ENCODE measurements at places on chromosomes 7 and 10.

DNA sequence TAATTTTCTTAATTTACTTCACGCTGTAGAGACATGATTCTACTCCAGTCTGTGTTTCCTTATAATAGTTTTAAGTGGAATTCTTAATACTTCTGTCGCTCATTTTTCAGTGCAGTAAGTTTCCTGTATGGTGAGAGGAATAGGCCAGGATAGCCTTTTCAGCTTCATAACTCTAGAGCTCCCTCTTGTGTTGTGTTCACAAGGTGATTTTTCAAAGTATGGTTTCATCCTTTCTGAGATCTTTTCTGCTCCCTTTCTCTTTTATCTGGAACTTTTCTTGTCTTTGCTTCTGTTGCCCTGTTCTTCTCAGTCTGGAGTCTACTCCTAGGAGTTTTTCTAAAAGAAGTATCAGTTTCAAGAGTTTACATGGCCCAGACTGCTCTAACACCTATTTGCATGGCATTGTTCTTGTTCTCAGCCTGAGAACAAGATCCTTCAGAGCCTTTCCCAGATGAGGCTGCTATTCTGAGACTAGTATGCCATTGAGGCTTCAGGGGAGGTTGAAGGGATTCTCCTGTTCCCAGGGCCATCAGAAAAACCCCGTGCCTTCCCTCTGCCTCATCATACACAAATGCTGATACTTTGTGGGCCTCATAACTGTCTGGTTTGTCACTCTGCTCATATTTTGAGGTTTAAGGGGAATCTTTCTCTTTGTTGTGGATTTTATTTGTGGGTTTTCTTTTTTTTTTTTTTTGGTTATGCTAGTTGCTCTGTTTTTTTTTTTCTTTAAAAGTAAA, 21.8 kb downstream of the NET1 start:
- peak; percentile 36 for DNase-seq

DNA sequence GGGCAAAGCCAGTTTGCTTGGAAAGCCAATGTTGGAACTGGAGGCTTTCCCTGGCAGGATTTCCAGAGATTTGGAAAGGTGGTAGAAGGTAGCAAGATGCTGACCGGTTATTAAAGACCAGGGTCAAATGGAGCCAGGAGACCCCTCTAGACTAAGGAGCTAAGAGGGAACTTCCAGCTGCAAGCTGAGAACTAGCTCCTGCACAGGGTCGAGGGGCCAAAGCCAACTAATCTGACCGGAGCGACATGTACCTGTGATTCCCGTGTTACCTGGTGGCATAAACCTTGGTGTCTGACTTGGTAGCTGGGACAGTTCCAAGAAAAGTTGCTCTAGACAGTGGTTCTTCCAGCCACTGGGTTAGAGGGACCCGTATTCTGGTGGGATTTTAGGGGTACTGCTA, 41.8 kb downstream of the SPDYE5 start:
- DNase-seq = no peak

GRCh38 chr10:102646610-102647442, 2.5 kb downstream of the TRIM8 start:
- DNase-seq = peak; percentile 54

DNA sequence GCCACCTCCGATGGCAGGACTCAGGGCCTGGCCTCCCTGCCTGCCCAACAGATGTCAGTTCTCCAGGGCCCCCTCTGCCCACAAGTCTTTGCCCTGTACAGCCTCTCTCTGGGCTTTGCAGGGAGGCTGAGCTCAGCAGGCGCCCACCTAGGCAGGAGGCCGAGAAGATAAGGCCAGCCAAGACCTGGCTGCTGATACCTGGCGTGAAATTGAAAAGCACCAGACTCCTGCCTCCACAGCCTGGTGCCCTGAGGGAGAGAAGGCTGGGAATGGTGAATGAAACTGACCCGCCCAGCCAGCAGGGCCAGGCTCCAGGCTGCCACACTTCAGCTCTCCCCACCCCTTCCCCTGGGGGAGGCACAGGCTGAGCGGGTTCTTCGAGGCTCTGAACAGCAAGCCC, 145.8 kb downstream of the CDH23 start:
- no peak for DNase-seq

DNA sequence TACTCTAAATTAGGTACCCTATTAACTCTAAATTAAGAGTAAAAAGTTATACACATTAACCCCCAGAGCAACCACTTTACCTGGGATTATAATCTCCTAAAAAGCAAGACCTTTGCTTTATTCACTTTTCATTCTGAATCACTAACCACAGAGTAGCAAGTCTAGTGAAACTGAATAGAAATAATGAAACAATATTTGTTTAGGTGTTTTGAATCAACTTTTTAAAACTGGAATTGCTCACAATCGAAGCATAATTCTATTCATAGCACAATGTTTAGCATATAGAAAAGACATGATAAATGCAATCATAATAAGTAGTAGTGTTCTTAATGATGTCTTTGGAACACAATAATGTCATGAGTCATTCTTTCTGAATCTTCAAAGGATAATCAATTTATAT, 37.0 kb upstream of the CASD1 start:
- DNase-seq = no peak

DNA sequence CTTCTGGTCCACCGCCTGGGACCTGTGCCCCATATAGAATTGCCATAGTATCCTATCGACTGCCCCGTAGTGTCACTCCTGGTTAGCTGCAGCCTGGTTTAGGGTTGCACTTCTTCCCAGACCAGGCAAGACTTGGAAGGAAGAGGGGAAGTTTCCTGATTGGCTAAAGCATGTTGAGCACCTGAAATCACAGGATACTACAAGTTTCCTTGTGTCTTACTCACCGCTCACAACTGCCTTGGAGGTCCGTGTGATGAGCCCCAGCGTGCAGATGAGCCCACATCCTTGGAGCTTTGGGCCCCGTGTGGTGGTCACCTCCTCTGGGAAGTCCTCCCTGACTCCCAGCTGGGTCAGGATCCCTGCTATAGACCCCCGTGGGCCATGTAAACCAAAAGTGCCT, 73.9 kb upstream of the GTF2I start:
- no peak for DNase-seq

- no peak for DNase-seq
These were observed 140.8 kb upstream of the NFE2L3 start for GRCh38 chr7:26011039-26011696.

- no peak for DNase-seq
These were observed 23.6 kb downstream of the C10orf71 start for GRCh38 chr10:49322371-49323170.

- no peak for DNase-seq
These were observed 190.1 kb downstream of the MLLT10 start for GRCh38 chr10:21724020-21724589.

DNA sequence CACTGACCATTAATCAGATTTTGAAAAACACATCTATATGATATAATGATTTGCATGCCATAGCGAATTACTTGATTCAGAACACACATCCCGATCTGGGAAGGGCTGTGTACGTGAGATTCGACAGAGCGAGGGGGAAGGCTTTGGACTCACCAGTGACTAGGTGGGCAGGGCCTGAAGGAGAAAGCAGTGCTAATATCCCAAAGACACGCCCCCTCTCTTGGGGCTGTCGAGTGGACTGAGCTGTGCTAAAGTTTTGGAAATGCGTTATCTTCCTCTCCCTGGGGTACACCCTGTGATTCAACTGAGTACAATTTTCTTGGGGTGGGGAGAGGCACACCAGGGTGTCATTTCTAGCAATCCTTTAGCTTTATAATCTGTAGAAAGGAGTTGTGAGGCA, 1.8 kb downstream of the LRRC17 start:
- DNase-seq = no peak

- no peak for DNase-seq
These were observed 28.1 kb downstream of the STAMBPL1 start for GRCh38 chr10:88908194-88908593.

GRCh38 chr10:132499367-132499685, 38.3 kb upstream of the INPP5A start:
- no peak for DNase-seq

DNA sequence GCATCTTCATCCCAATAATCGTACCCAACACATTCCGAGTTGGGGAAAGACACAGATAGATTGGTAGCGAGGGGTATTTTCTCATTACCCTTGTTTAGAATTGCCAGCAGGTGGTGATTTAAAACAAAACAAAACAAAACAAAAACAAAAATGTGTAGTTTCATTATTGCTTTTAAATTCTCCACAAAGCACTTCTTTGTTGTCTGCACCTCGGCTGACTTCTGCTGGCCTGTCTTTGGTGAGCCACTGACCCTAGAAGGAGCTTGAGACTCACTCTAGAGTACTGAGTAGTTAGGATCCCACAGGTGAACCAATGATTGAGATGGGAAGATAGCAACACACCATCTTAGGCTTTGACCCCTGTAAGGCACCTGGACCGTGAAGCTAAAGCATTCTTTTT, 105.4 kb upstream of the BET1 start:
- DNase-seq = no peak

GRCh38 chr10:63221950-63222349, 88.8 kb downstream of the NRBF2 start:
- DNase-seq = no peak

GRCh38 chr7:14836571-14837189, 65.9 kb downstream of the DGKB start:
- peak; percentile 69 for DNase-seq

GRCh38 chr7:157406971-157407370, 70.2 kb downstream of the DNAJB6 start:
- DNase-seq = no peak

- no peak for DNase-seq
These were observed 231.2 kb downstream of the PTPRN2 start for GRCh38 chr7:158356454-158356853.

- DNase-seq = peak; percentile 39
These were observed 231.1 kb downstream of the ARHGAP12 start for GRCh38 chr10:31697271-31698180.

- no peak for DNase-seq
These were observed 1.3 kb downstream of the CLIP2 start for GRCh38 chr7:74290553-74290950.

DNA sequence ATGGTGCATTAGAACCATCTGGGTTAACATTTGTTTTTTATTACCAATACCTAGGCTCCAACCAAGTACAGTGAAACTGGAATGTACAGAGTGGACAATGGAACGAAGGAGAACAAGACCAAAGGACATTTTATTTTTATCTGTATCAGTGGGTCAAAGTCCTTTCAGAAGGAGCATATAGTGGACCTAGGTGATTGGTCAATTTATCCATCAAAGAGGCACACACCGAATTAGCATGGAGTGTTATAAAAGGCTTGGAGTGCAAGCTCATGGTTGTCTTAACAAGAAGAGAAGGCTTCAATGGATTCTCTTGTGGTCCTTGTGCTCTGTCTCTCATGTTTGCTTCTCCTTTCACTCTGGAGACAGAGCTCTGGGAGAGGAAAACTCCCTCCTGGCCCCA, at the start of gene CYP2C9:
Gene CYP2C9 (plus strand): TSS at position 276 of the 400 bp plus-strand sequence. CDS start 25 bp downstream, at position 301.
- no peak for DNase-seq

- DNase-seq = no peak
These were observed 293.2 kb upstream of the SEMA3D start for GRCh38 chr7:85479918-85480643.

GRCh38 chr10:67975871-67976270, 91.4 kb downstream of the SIRT1 start:
- no peak for DNase-seq

DNA sequence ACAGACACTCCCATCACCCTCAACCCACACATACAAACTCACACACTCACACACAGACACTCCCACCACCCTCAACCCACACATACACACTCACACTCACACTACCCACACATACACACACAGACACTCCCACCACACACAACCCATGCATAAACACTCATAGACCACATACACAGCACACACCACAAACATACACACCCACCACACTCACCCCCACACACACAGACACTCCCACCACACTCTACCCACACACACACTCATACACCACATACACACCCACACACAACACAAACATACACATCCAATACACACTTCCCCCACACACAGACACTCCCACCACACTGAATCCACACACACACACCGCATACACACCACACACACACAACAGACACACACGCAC, 521.2 kb downstream of the TCERG1L start:
- no peak for DNase-seq

DNA sequence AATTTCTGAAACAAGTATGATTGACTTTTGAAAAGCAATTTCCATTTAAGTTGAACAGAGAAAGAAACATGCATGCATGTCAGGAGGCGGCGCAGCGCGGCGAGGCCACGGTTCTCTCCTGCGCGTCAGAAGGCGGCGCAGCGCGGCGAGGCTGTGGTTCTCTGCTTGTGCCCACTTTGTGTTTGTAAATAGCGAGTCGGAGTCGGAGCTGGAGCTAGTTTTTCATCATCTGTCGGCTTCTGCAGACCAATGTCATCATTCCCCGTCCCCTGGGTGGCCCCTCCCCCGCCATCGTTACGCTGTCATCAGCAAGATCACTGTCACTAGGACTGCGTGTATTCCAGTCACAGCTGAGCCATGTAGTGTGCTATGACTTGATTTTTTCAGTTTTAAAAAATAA, 49.2 kb downstream of the INPP5A start:
- no peak for DNase-seq

- no peak for DNase-seq
These were observed 160.3 kb downstream of the SNX10 start for GRCh38 chr7:26451997-26452396.

DNA sequence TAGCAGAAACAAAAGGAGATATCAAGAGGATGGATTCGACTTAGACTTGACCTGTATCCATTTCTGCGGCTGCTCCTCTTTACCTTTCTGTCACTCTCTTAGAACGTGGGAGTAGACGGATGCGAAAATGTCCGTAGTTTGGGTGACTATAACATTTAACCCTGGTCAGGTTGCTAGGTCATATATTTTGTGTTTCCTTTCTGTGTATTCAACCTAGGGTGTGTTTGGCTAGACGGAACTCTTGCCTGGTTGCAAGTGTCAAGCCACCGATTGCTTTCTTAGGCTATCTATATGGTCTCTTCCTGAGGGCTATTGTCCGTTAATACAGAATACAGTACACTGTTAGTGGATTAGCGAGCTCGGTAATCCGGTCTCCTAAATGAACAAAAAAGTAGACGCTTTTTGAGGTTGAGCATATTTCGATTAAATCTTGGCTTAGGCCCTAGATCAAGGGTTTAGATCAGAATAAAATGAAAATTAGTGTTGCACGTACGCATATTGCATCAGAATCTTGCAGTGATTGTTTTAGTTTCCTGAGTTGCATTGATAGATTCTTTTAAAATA, 1.2 kb downstream of the PTEN start:
- DNase-seq = no peak

GRCh38 chr7:142248-142941, 50.0 kb upstream of the FAM20C start:
- DNase-seq = no peak

GRCh38 chr10:119183664-119184412, 5.2 kb upstream of the PRDX3 start:
- no peak for DNase-seq

- peak; percentile 2 for DNase-seq
These were observed 1382.6 kb downstream of the GATA3 start for GRCh38 chr10:9437131-9437530.

Measured in urothelium cell line (cell line).